Motor neuron (in vitro differentiated cells): ENCODE measurements at places on chromosomes 1 and 21. TPM values are rescaled to one million over a fixed set of nuclear protein-coding genes. Genes with fewer than 3 reads are reported as not detected.

DNA sequence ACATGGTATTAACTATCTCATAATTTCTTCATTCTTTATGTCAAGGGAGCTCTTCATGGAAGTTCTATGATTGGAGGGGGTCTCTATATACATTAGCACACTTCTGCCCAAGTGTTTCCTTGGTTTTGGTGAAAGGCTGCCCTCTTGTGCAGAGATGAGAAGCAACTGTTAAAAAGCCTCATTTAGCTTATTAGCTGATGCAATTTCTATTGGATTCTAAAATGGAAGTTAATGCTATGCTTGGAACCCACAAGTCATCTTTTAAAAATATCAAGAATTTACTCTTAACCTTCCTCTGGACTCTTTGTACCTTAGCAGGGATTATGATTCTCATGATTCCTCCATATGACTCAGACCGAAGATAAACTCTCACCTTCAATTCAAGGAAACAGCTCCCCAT lies 328.9 kb downstream of the PTBP2 start:
- ATAC-seq, result no peak

DNA sequence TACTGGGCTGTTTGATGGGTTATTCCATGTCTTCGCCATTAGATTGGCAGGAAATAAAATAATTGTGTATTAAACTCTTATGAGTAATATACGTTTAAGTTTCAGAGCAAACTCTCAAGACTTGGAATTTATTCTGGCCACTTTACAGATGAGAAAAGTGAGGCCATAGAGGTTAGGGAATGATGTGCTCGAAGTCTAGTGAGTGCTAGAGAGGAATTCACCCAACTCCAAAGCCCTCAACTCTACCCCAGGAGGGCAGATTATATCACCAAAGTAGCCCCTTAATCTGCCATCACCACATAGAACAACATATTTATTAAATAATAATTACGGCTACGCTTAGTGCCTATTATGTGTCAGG lies 440 bp upstream of the MUL1 start:
- no peak for ATAC-seq

- ATAC-seq, result no peak
Observed at GRCh38 chr1:115219927-115220326, 118.1 kb downstream of the NGF start.

DNA sequence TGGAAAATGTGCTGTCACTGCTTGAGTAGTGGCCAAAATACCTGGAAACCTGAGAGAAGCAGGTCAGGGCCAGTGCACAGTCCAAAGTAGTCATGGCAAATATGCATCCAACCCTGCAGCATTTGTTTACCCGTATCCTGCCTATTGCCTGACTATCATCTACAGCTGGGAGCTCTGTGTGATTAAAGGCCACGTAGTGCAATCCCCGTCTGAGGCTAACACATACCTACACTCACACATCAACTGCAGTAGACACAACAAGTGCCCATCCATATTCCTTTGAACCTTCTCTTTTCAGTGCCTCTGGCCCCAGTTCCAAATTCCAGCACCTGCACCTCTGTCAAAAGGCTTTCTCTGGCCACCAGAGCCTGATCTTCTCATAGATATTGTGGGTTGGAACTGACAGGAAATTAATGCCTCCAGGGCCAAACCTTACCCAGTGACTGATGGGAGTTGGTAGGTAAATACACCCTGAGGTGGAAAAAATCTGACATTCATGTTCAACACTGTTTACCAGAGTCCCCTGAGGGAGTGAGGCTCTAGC lies 383.0 kb downstream of the SETD4 start:
- ATAC-seq, result no peak

DNA sequence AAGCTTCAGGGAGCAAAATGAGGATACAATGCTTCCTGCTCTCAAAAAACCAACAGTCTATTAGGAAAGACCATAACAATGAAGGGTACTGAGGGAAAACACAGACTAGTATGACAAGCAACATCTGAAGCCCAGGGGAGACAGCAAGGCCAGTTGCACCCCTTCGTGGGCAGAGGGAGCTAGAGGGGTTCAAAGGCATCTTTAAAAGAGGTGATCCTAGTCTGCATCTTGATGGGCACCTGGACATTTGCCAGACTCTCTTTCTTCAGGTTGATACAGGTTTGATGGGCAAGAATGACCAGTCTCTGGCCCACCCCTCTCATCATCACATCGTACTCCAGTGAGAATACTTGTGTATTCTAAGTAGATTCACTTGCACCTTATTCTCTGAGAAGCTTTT lies 177.7 kb downstream of the VAV3 start:
- no peak for ATAC-seq

DNA sequence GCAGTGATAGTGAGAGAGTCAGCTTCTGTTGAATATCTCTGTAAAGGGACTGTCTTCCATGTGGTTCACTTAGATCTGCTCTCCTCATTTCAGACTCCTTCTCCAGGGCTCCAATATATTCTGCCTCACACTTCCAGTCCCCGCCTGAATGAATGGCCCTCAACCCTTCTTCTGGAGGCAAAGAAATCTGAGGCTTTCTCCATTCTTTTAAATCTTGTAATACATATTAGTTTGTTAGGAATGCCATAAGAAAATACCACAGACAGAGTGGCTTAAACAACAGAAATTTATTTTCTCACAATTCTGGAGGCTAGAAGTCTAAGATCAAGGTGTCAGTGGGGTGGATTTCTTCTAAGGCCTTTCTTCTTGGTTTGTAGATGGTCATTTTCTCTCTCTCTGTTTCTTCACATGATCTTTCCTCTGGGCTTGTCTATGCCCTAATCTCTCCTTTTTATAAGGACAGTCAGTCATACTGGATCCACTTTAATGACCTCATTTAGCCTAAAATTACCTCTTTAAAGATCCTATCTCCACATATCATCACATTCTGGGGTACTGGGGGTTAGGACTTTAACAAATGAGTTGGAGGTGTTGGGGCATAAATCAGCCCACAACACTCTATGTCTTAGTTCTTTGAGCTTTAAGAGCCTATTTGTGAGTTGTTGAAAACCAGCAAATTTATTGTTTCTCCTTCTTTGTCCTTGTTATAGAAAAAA lies 128.5 kb upstream of the KCNK2 start:
- peak; percentile 71 for ATAC-seq

DNA sequence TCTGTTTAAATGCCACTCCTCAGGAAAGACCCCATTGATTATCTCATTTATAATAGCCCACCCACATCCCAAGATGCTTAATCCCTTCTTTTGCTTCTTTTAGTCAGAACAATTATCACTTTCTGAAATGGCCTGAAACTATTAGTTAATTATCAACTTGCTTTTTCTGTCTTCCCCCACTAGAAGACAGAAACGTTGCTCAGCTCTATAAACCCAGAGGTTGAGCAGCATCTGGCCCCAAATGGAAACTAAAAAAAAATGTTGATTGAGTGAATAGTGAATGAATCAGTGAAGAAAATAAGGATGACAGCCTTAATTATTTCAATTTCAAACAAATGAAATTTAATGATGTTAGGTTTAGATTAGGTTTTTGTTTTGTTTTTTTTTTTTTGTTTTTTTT lies 38.2 kb upstream of the PIGC start:
- no peak for ATAC-seq

DNA sequence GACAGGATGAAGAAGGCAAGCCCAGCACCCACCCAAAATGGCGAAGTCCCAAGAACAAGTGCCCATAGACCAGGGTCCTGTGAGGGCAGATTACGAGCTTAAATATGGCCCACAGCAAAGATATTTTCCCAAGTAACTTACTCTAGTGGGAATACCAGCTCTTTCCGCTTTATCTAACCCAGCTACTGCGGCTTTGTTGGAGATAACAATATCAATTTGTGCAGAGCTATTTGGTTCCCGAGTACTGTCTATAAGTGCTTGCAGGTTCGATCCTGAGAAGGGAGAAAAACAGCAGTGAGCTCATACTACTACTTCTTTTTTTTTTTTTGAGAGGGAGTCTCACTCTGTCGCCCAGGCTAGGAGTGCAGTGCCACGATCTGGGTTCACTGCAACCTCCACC lies 14.3 kb upstream of the DNAJC28 start:
- ATAC-seq, result no peak

AMY1C gene
- total RNA-seq, result not detected in 2 replicates

OXCT2 gene
- 0.23 TPM in 1 of 2 replicates, not detected in the other for total RNA-seq

FMOD gene
- total RNA-seq, result 0.17 and 0.23 TPM in 2 replicates

DNAJC8 gene
- 116 and 134 TPM in 2 replicates for total RNA-seq

RBM8A gene
- total RNA-seq, result 210 and 237 TPM in 2 replicates

EIF3I gene
- 186 and 232 TPM in 2 replicates for total RNA-seq
